ENCODE measurements at places on chromosomes 5 and 9. TPM values are rescaled to one million over a fixed set of nuclear protein-coding genes. Genes with fewer than 3 reads are reported as not detected.

FOXD4L6 gene
- total RNA-seq = 0.37 TPM

CCL27 gene
- total RNA-seq = 0.59 TPM

MLANA gene
- 0.05 TPM for total RNA-seq

DNAJC18 gene
- total RNA-seq = 13.4 TPM

PRUNE2 gene
- 6.2 TPM for total RNA-seq

SLC1A3 gene
- total RNA-seq = 14.3 TPM

BAAT gene
- 0.23 TPM for total RNA-seq

POU5F2 gene
- total RNA-seq = 1.2 TPM

PIP5KL1 gene
- total RNA-seq = 2.3 TPM

TSSK1B gene
- total RNA-seq = 0.30 TPM

ASPN gene
- not detected for total RNA-seq

C5orf58 gene
- not detected for total RNA-seq

TMEM171 gene
- total RNA-seq = 1.8 TPM

KIF12 gene
- total RNA-seq = not detected

PDE6A gene
- not detected for total RNA-seq

GOLGA1 gene
- total RNA-seq = 13.4 TPM

HEMGN gene
- not detected for total RNA-seq

BTNL3 gene
- not detected for total RNA-seq

FOXD4 gene
- under 0.01 TPM for total RNA-seq

FOXD4L3 gene
- total RNA-seq = not detected

GHR gene
- total RNA-seq = 3.2 TPM

PRSS3 gene
- 2.1 TPM for total RNA-seq

EFNA5 gene
- 4.2 TPM for total RNA-seq

FOXD4L5 gene
- 0.09 TPM for total RNA-seq

PCDHA7 gene
- 0.74 TPM for total RNA-seq

BSPRY gene
- total RNA-seq = not detected

All from smooth muscle cell of the umbilical artery (primary cell).